Ovary (tissue), 10 donors: ENCODE measurements at places on chromosomes 16 and 17.

- DNase-seq, result no peak
These were observed 19.2 kb downstream of the PRPSAP2 start for GRCh38 chr17:18877104-18877645.

DNA sequence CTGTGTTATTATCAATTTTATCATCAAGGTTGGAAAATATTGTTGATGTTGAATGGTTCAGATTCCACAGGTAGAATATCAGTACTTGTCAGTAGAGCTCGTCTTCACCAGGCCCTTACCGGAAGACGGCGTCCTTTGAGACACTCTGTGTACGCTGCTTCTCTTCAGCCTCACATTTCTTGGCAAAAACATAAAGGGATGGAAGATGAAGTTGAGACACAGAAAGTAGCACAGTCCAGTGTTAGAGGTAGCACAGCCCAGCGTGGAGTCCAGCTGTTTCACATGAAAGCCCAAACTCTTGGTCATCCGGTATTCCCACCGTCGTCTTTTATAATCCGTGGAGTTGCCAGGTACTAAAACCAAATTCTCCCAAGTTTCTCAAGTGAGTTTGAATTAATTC is 30.4 kb downstream of the ATP2C2 start:
- DNase-seq, result no peak

DNA sequence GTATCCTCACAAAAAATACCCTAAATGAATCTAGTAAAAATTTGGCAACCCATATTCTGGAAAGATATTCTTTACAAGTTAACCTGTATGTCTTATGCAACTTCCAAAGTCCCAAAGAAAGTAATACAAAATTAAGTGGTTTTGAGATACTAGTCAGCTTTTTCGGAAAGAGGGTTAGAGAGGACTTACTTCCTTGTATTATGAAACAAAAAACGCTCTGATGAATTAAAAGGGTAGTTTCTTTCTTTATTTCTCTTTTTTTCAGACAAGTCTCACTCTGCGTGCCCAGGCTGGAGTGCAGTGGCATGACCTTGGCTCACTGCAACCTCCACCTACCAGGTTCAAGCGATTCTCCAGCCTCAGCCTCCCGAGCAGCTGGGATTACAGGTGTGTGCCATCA is 51.6 kb downstream of the KANSL1 start:
- DNase-seq, result no peak

DNA sequence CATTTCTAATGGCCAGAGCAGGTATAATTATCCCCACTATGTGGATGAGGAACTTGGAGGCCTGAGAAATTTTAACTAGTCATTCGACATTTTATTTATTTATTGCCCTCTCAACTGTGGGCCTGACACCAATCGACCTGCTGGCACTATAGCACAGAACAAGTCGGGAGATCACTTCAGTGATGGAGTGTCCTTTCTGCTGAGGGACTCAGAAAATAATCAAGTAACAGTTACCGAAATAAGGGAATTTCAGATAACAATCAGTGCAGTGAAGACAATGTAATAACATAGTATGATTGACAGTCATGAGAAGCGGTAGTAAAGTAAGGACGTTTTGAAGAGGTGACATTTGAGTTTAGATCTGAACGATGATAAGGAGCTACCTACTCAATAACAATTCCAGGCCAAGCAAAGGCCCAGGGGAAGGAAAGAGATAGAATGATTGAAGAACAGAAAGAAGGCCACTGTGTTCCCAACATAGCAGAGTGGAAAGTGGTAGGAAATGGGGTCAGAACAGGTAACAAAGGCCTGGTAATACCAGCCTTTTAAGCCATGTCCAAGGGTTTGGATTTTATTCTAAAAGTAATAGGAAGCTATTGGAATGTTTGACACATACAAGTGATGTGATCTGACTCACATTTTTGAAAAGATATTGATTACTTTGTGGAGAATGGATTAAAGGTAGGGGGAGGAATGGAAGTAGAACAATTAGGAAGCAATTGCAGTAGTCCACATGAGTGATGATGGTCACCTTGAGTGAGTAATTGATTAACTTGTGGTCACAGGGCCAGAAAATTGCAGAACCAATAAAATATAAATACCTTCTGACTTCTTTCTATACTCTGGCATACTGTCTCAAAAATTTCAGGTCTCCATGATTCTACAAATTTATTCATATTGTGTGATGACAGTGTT is 1.4 kb downstream of the STXBP4 start:
- no peak for DNase-seq

GRCh38 chr17:1764284-1764683 is 2.4 kb downstream of the SERPINF1 start:
- peak; percentile 76 for DNase-seq
